ENCODE measurements at places on chromosomes 1 and 21.

GRCh38 chr1:220680085-220680687 is 10.0 kb upstream of the C1orf115 start:
- DNase-seq: peak; percentile 63

- DNase-seq: no peak
Observed at GRCh38 chr1:58430421-58431275, 115.9 kb downstream of the OMA1 start.

- peak; percentile 94 for DNase-seq
Observed at GRCh38 chr1:224565186-224565585, 50.9 kb upstream of the CNIH3 start.

DNA sequence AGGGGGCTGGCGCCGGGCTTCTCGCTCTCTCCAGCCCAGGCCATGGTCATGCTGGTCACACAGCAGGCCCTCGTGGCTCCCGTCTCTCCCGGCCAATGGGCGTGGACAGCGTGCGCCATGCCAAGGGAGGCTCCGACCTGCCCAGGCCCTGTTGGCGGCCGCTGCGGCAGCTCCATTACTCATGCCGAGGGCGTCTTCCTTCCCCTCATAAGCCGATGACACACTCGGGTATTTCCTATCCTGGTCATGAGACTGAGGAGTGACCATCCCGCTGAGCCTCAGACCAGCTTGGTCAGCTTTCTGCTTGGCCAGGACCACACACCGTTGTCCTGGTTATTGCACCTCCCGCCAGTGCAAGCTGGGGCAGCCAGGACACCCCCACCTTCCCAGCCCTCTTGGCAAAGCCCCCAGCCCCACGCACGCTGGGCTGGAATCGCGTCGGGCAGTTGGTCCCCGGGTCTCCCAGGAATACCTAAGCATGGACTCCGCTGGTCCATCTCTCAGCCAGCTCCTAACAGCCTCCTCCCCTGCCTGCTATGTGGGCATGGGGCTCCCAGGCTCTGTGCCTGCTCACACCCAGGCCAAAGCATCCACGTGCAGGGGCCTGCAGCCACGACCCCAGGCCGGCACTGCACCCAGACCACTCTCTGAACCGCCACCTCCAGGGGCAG is 49.8 kb downstream of the ARHGEF16 start:
- DNase-seq: no peak

- no peak for DNase-seq
Observed at GRCh38 chr1:57340334-57341070, 83.4 kb downstream of the DAB1 start.

- no peak for DNase-seq
Observed at GRCh38 chr1:74933500-74933899, 200.5 kb downstream of the TYW3 start.

DNA sequence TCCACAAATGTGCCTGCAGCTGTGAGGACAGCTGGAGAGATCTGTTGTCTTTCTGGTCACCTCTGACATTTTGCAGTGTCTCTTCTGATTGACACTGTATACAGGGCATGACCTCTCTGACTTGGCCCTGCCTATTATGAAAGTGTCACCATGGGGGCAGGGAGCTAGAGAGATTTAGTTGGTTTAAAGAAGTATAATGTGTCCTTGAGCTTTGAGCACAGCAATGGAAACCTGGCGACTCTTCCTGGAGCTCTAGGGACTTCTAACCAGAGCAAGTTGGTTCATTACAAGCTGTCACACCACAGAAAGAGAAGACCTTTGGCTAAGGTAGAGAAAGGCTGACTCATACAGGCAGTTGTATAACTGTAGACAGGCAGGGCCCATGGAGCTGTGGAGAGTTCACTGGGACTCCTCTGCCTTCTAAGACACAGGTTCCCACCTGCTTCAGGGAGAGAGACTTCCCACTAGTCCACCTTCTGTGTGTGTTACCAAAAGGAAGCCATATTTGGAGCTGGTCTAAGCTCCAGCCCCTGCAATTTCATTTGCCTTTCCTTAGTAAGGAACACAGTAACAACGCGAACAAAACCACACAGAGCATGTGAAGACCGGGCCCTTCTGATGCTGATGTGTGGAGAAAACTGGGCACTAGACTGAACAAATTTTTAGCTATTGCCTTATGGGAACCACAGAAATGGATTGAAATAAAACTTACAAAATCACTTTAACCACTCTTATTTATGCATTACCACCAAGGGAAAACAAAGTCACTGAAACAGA is 90.5 kb upstream of the ADAR start:
- no peak for DNase-seq

DNA sequence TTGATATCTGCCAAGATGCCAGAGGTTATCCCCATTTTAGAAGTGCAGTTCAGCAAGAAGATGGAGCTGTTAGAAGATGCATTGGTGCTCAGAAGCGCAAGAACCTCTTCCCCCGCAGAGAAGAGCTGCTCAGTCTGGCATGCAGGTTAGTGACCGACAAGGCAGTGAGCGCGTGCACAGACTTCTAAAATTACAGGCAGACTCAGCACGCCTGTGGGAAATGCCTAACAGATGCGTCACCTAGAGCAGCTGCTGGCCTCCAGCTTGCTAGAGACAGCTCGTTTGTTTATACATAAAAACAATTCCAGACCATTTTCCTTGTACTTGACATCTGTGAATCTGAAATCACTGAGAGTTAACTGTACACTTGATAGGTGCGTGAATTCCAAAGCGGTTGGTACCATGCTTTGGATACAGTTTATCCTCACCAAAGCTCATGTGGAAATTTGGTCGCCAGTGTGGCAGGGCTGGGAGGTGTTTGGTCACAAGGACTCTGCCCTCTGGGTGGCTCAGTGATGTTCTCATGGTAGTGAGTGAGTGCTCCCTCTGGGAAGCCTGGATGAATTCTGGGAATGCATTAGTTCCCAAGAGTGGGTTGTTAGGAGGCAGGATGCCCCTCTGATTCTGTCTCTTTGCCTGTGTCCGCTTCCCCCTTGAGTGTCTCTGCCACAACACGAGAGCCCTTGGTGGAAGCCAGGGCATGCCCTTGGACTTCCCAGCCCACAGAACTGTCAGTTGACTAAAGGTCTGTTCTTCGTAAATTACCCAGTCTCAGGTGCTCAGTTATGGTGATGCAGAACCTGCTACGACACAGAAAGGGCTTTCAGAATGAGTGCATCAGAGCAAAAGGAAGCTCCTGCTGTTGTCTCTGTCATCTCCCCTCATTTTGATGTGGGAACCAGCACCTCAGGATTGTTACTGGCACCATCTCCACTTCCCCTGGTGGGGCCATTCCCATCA is 24.4 kb downstream of the SNAP47 start:
- no peak for DNase-seq

- DNase-seq: no peak
Observed at GRCh38 chr1:186094172-186094571, 280.9 kb downstream of the TPR start.

- DNase-seq: no peak
Observed at GRCh38 chr1:85245891-85246290, 13.6 kb downstream of the C1orf52 start.

- no peak for DNase-seq
Observed at GRCh38 chr1:101915597-101915996, 81.1 kb downstream of the OLFM3 start.

DNA sequence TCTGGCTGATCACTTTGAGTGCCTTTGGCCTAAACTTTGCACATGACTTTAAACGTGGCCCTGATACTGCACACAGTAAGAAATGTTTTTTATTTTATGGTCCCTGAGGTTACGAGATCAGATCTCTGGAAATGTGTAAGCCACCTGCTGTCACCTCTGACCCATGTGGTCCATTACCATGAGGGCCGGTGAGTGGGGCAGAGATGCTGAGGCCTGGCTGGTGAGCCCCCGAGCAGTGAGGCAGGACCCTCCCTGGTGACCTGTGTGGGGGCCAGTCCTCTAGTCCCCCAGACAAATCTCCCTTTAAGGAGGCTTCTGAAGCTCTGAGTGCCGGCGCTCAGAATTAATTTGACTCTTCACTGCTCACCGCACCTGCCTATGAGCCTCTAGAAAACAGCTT is 12.4 kb downstream of the TFF3 start:
- DNase-seq: no peak

DNA sequence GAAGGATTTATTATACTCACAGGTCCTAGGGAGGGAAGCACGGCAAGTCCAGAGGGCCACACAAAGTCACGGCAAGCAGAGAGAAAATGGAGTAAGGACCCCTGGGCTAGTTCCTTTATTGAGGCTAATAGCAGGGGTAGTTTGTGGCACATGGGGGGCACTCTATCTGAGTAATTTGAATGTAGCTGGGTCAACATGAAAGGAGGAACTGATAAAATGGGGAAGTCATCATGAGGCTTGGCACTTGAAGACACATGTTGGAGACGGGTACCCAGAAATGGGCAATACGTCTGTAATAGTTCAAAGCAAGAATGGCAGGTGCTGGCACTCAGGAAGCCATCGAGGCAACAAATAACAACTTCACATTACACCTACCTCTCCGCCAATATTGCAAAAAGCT is 1136.4 kb downstream of the MRPL39 start:
- peak; percentile 36 for DNase-seq

DNA sequence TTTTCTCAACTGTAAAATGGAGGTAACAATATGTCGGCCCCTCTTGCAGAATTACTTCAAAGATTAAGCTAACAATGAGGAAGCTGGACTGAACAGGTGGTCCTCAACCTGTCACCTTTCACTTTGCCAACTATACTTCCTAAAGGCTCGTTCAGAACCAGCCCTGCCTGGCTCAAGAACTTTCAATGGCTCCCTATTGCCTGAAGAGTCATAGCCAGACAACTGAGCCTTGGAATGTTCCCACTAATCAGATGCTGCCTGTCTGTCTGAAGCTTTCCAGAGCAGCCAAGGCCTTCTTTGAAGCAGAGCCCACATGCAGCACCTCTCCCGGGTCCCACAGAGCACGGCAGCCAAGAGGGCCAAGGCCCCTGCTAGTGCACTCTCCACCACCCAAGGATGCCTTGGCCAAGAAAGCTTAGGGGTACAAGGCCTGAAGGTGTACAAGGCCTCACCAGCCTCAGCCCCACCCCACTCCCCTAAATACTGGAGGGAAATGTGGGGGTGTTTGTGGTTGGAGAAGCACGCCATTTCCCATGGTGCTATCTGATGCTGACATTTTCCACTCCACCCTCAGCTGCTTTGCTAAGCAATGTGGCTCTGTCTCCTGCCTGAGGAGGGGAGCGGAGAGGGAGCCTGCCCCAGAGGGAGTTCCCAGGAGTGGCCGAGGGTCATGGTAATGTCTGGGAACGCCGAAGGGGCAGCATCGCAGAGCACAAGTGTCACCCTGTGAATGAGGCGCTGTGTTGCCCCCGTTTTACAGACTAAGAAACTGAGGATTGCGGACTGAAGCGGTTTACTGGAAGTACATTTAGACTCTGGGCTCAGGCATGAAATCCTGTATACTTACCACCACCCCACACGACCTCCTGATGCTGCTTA is 8.2 kb upstream of the LAPTM5 start:
- no peak for DNase-seq

GRCh38 chr1:182376936-182377574 is 14.5 kb downstream of the GLUL start:
- no peak for DNase-seq

GRCh38 chr1:238005116-238005515 is 114.4 kb upstream of the ZP4 start:
- no peak for DNase-seq

GRCh38 chr1:26285366-26286063 is 5.6 kb downstream of the SH3BGRL3 start:
- DNase-seq: no peak

DNA sequence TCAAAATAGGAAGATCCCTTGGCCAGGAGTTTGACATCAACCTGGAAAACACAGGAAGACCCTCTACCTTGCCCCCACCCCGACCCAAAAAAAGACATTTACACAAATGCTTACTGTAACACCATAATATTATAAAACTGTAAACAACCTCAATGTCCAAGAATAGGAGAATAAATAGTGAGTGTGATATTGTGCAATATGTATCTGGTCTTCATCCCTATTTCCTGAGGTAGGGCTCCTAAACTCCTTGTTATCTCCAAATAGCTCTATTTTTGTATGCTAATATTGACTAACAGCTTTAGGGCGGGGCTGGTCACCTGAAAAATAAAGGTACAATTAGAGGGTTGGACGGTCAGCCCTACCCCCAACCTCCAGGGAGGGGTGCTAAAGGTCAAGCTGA is 23.5 kb downstream of the RSBN1 start:
- DNase-seq: no peak

GRCh38 chr1:100343897-100344296 is 8.4 kb upstream of the CDC14A start:
- DNase-seq: peak; percentile 40

GRCh38 chr1:159011751-159012150 is 2.0 kb downstream of the IFI16 start:
- no peak for DNase-seq

DNA sequence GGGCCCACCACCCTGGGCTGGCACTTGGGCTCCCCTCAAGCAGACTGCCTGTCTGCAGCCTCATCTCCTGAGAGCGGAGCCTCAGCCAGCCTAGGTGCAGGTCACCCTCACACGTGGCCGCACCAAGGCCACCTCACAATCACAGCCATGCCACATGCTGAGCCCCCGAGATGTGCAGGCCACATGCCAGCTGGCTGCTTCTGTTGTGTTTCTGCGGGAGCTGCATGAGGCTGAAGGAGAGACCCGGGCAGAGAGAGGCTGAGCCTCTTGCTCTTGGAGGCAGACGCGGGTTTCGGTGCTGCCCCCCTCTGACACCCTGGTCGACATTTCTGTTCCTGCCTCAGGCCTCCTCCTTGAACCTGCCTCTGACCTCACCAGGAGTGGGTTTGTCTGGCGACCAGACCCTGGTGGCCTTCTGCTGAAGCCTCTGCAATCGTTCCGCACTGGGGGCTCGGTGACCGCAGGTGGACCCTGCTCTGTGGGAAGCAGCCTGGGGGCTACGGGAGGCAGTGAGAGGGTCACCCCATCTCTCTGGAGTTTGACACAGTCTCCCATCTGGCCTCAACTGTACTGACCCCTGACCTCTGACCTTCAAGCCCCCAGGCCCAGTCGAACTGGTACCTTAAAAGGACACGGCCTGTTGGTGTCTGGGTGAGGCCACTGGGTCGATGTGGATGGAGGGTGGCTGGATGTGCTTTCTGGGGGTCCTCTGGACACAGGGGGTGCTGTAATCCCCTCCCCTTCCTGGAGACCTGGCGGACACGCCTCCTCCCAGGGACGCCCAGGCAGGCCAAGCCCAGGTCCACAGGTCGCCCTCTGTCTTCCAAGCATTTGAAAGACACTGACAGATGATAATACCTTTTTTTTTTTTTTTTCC is 13.0 kb upstream of the C1orf174 start:
- DNase-seq: no peak

GRCh38 chr21:31103571-31104265 is 65.4 kb upstream of the KRTAP19-8 start:
- no peak for DNase-seq

DNA sequence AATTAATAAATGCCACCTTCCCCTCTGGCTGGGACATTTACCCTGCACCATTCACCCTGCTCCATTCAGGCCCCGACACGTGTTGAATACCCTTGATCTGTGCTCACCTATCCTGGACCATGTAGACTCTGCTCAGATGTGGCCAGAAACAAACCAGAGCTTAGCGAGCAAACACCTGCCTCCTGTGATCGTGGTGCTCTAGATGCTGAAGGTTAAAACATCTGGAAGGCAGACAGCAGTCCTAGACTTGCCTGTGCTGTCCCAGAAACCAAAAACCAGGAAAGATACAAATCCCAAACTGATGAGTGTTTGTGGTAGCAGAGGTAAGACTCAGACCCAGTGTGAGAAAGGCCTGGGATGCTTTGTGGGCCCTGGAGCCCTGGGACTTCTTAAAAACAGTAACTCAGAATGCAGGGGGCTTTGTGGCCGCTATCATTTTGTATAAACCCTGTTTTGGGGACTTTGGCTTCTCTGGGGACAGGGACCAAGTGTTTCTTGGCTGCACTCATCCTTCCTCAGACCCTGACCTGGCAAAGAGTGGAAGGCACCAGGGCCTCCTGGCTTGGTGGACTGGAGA is 99.6 kb downstream of the DMRTB1 start:
- no peak for DNase-seq

- no peak for DNase-seq
Observed at GRCh38 chr1:157925419-157926166, 67.9 kb upstream of the KIRREL1 start.
